ENCODE measurements at places on chromosomes 3 and 15.

- DNase-seq: no peak
Observed at GRCh38 chr3:192685801-192686200, 41.5 kb downstream of the FGF12 start.

- DNase-seq: no peak
Observed at GRCh38 chr3:178586076-178586475, 49.8 kb downstream of the KCNMB2 start.

GRCh38 chr3:71502066-71502625 lies 81.4 kb downstream of the FOXP1 start:
- no peak for DNase-seq

GRCh38 chr3:149999421-149999820 lies 28.7 kb upstream of the PFN2 start:
- no peak for DNase-seq

DNA sequence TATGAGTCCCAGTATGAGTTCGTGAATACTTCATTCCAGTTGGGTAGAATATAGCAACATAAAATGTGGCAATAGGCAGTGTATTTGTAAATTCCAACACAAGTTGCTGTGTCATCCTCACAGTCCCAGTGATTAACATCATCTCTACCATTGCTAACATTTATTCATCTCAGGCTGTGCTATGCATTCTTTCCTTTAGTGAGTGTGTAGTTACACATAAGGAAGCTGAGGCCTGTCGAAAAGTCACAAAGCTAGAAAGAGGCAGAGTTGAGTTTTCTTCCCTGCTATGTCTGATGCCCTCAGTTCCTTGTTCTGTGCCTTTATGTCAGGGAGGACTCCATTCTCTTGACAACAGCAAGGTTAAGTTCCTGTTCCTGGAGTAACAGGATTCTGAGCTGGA lies 96.4 kb downstream of the FNDC3B start:
- DNase-seq: peak; percentile 90

- peak; percentile 36 for DNase-seq
Observed at GRCh38 chr3:171459137-171459941, 866 bp downstream of the TNIK start.

DNA sequence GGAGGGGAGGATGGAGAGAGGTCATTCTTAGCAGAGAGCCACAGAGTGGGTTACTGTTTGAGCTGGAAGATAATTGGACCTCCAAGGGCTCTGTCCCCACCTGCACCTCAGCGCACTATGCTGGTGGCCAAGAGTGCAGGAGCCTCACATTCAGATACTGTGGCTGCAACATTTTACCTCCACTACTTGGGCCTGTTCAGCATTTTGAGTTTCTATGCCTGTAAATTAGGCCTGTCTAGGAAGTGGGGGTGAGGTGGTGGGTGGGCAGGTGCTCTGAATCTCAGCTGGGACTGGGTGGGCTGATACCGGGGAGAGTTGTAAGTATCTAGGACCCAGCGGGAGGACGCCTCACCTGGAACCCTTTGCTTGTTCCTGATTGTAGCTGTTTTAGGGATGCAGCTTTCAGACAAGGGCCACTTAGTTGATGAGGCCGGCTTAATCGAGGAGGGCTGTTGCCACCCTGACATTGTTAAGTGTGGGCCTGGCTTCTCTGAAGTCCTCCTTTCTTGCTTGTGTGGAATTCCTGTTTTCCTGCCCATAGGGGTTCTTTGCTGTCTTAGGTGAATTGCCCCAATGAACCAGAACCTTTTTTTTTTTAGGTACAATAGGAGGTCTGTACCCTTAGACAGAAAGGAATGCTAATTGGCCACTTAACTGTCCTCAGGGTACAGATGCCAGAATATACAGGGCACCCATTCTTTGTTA lies 83.8 kb downstream of the SMAD3 start:
- DNase-seq: no peak

- DNase-seq: no peak
Observed at GRCh38 chr3:28924744-28925360, 356.0 kb upstream of the RBMS3 start.

DNA sequence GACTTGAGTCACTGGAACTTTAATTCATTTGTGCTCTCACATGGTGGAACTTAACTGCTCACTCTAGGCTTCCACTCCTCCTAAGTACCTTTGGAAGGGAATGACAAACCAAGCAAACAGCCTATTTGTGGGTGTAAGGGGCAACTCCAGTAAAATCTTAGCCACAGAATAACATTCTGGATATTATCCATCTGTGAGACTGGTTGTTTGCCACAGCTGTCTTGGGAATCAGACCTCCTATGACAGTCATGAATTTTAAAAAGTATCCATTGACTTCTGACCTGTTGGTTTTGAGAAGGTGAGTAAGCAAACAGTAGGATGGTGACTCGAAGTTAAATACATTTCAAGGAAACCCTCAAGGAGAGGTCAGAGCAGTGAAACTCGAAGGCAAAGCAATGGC lies 147.3 kb upstream of the CDIN1 start:
- DNase-seq: peak; percentile 88

GRCh38 chr3:37214076-37214475 lies 39.7 kb upstream of the LRRFIP2 start:
- DNase-seq: no peak

DNA sequence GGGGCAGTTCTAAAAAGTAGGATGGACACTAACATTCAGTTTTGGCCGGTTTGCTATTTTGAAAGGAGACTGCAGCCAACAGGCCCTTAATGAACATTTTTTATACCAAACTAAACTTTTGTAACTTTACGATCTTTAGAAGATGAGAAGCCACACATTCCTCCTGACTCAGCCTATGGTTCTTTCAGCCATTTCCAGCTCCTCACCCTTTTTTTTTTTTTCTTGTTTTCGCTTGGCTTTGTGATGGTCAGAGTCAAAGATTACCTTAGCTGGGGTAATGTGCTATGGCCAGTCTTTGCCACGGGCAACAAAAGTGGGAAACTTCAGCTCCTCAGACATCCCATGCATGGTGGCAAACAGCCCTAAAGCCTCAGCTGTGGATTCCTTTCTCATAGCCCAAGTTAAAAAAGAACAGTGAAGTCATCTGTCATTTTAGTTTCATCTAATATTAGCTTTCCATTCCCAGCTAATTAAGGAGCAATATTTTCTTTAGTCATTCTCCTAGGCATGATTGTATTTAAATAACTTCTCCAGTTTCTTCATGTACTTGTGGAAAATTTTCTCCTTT lies 368.7 kb downstream of the MFSD1 start:
- peak; percentile 2 for DNase-seq

- no peak for DNase-seq
Observed at GRCh38 chr3:181631901-181632300, 79.8 kb upstream of the SOX2 start.

GRCh38 chr15:48109212-48109611 lies 11.6 kb upstream of the SLC24A5 start:
- no peak for DNase-seq

GRCh38 chr3:53260286-53260785 lies 4.5 kb upstream of the TKT start:
- DNase-seq: no peak

DNA sequence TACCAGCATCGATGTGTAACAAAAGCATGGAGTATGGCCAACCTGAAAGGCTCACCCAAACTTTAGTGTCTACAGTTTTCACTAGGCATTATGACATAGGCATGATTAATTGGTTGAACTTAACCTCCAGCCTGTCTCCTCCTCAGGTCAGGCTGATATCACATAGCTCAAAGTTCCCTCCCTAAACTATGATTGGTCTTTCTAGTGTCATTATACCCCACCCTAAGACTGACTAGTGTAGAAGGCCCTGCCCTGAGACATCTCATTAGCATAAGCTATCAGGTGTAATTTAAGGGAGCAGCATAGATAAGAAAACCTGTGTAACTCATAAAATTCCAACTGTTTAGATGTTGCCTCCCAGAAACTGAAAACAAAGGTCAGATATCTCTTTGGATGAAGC lies 195.2 kb downstream of the ALCAM start:
- DNase-seq: no peak

DNA sequence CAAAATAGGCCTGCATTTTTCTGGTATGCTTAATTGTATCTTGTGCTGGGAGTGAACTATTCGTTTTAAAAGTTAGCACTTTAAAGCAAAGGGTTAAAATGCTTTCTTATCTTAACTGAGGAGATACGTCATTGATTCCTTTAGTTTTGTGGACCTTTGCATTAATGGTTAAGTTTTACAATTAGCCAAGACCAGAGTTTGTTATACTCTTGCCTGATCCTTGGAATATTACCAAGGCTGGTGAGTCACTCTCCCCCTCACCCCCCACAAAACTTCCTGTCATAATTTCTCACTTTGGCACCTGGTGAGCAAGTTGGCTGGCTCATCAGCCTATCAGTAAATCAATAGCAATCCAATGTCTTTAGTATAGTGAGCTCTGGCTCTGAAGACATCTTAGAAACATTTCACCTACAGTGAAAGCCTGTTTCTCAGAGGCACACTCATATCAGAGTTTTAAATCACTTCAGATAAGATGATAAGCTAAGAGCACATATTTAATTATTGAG lies 26.7 kb downstream of the SLC2A2 start:
- DNase-seq: peak; percentile 93

- peak; percentile 66 for DNase-seq
Observed at GRCh38 chr15:44501768-44502366, 35.1 kb upstream of the EIF3J start.

DNA sequence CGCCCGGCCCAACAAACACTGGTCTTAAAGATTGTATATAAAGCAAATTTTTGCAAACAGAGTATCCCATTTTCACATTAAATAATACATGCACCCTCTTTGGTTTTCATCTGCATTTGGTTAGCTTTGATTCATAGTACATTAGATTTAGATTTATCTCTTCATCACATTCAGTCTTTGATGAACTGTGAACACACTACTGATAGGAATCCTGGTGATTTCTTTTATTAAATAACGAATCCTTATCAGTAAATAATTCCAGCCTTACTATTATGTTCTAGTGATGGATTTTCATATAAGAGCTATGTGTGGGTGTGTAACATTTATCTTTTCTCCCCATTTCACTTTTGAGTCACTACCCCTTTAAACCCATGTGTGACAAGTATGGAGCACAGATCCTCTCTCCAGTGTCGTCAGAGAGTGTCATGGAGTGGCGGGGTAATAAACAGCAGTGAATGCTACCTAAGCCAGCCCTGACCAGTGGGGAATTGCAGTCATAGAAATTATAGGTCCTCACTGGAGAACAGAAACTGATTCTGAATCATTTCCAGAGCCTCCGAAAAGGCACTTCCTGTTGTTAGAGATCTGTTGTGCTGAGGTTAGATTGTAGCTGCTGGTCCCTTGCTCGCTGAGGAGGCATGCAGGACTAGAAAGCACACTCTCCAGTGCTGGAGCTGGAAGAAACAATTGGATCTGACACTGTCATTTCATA lies 22.0 kb downstream of the SLC7A14 start:
- peak; percentile 82 for DNase-seq

GRCh38 chr3:2774481-2775249 lies 335.5 kb downstream of the IL5RA start:
- DNase-seq: no peak

GRCh38 chr15:86079508-86080266 lies at the start of gene AGBL1:
TSS of gene AGBL1 (plus strand) at chr15:86079871.
- no peak for DNase-seq

GRCh38 chr3:129453732-129454131 lies 13.7 kb downstream of the IFT122 start:
- peak; percentile 75 for DNase-seq

- no peak for DNase-seq
Observed at GRCh38 chr3:12132881-12133280, 25.8 kb downstream of the TIMP4 start.

DNA sequence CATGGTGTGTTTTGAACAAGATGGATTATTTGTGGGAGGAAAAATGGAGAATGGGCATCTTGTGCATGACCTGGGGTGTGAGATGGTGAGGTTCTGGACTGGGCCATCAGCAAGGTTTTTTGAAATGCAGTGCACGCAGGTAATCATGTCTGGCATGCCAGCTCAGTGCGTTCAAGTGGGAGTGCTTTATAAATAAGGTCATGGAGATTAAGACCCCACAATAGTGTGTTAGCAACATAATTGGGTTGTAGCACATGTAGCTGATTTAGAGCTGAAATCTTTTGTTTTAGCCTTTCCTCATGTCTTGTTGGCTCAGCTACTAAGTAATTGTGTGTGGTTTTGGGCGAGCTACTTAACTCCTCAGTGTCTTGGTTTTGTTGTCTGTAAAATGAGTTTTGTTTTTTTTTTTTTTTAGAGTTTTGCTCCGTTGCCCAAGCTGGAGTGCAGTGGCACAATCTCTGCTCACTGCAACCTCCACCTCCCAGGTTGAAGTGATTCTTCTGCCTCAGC lies 3.9 kb upstream of the CACNA1D start:
- no peak for DNase-seq

DNA sequence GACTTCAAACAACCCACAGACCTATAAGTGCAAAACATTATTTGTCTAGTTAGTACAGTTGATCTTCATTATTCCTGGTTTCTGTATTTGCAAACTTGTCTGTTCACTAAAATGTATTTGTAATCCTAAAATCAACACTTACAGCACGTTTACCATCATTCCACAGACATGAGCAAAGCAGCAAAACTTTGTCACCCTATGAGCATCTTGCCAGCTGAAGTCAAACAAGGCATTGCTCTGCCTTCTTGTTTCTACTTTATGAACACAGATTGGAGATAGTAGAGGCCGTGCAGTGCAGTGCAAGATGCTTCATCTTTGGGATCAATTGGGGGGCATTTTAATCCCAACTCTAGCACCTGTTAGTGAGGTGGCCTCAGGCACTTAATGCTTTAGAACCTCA lies 202.1 kb downstream of the NLGN1 start:
- DNase-seq: peak; percentile 17

DNA sequence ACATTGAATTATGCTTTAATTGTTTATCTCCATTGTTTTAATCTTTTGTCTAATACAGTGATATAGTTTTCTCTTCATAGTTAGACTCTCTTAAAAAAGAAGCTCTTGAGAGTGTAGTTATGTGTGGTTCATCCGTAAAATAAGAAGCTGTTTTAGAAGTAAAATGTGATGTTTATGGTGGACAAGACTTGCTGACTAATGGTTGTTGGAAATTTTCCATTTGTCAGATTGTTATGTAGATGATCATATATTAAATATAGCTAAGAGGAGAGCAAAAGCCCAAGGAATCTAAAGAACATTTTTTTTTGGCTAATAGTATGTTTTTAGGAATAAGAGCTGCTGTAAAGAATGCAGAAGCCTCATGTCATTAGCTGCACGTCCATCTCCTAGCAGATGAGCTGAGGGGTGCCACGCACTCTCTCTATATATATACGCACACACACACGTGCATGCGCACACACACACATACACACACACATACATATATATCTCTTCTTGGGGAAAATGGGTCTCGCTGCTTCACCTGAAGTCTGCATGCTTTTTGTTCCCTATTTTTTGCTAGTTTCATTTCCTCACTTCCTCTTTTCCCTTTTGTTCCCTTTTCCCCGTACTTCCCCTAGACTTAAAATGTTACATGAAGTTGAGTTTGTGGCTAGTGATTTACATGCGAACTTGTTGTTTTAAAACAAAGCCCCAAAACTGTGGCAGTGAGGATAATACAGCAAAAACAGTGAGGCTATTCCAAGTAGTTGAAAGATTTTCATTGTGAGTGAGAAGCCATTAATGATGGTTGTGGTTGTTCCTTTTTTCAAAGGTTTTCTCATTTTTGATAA lies 107.8 kb downstream of the MBNL1 start:
- peak; percentile 84 for DNase-seq
